Stimulated activated CD4-positive, alpha-beta T cell treated with anti-CD3 and anti-CD28 coated beads, Interleukin-4, amount 100 ng/mL, for 4 hours (primary cell): ENCODE measurements at places on chromosomes 3 and 15.

DNA sequence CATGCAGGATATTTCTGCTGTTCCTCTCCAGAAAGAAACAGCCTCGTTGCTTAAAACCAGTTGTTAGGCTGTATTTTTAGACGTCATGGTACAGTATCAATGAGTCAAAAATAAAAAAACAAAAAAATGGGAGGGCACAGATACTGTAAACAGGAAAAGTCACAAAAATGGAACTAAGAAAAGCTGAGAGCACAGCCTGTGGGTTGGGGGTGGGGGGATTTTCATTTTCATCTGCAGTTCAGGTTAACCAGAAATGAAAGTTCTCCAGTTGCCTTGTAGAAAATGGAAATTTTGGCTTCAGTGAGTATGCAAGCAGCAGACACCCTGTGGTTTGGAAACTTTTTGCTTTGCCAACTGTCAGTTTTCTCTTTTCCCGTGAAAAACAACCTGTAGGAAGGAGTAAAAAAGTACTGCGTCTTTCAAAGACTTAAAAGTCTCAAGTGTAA lies 59.0 kb downstream of the FRMD4B start:
- peak; percentile 73 for DNase-seq

DNA sequence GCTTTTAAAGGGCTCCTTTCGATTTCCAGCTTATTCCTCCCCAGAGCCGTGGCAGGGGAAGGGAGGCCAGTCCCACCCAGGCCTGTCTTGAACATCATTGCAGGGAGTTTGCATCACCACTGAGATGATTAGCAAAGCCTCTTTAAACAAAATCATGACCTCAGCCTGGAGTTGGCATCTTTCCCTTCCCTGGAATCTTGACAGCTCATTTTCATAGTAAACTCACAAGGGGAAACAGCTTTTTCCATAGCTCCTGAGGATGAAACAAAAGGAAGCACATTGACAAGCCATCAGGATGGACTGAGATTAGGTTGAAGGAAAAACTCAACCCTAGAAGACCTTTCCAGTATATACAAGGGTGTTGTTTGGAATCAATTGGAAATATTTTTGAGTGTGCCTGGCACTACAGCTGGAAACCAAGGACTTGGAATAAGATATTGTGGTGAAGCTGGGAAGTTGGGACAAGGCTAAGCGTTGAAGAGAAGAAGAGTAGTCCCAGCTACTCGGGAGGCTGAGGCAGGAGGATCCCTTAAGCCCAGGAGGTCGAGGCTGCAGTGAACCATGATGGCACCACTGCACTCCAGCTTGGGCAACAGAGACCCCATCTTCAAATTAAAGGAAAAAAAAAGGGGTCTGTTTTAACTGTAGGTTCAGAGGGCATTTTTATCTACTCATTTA lies 3.1 kb upstream of the LARP6 start:
- DNase-seq = no peak

DNA sequence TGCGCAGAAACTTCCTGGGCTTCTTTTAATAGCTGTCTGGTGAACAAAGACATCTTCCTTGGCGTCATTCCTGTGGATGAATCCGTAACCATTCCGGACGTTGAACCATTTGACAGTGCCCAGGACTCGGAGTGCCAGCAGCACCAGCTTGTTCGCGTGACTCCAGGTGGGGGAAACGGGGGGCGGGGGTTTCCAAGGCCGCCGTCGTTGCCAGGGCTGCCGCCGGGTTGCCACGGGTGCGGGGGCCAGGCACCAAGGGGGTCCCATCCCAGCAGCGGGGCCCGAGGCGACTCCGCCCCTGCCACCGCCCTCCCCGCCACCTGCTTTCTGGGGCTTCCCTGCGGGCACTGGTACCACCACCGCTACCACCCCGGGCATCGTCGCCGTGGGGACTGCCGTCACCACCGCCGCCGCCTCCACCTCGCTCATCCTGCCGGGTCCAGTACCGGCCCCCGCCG lies 22.8 kb downstream of the RGMA start:
- no peak for DNase-seq

DNA sequence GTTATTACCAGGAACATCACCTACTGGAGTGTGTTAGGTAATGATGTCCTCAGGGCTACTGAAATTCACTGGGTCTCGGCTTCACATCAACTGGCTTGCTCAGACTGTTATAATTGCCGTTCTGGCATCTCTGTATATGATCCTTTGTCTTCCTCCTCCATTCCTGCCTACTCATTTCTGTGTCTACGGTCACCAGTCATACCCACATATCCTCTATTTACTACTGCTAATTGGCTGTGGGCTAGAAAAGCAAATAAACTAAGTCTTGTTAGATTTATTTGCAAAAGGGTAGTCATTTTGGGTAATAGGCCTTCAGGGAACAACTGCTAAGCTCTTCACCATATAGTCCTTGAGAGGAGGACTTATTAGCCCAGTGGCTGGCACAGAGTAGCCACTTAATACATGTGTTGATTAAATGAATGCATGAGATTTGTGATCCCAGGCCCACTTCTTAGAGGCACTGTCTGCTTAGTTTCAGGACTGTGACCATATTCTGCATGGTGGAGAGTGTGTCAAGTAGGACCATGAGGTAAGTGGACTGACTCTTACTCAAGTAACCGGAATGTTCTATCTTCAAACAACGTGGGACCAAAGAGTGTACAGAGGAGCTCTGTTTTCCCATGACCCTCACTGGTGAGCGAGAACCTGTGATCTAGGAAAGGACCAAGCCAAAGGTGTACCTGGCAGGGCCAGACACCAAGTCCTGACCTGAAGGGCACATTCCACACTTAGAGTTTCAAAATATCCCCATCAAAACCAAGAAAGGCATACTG lies 13.2 kb downstream of the ZDHHC3 start:
- no peak for DNase-seq

- DNase-seq = no peak
These were observed 125.2 kb downstream of the OCA2 start for GRCh38 chr15:27973886-27974285.

DNA sequence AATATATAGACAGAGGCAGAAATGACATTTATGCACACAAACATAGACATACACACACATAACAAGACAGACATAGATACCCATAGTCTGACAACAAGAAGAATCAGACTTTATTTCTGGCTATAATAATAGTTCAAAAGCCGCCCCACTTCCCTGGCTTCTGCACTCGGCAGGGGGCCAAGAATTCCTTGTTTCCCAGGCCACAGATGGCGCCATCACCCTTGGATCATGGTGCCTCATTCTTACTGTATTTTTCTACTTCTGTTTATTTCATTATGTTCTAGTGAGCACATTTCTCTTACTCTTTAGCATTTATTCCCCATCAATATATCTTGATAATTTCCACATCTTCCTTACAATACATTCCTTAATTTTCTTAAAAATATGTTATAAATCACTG lies 387.5 kb downstream of the NLGN1 start:
- no peak for DNase-seq

GRCh38 chr3:120821426-120821825 lies 78.9 kb downstream of the GTF2E1 start:
- no peak for DNase-seq

- no peak for DNase-seq
These were observed at the start of gene P2RY1 for GRCh38 chr3:152834776-152835600. Gene P2RY1 (plus strand): TSS chr3:152835131. CDS start chr3:152835783, 652 bp downstream.

DNA sequence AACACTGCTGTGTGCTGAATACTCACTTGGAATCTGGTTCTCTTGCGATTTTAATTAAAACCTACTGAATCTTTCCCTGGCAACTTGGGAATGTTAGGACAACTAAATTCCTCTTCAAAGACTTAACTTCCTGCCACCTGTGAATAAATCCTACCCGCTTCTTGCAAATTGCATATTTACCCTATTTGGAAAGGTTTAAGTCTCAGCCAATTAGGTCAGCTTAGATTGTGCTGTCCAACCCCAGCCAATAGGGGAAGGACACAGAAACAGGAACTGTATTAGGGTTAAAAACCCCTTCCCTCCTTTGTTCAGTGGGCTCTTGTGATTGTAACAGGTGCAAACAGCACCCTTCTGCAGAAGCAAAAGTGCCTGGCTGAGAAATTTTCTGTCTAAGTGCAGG lies 38.6 kb upstream of the FSTL1 start:
- DNase-seq = no peak

GRCh38 chr15:67068710-67069400 lies 3.5 kb downstream of the SMAD3 start:
- DNase-seq = no peak

- no peak for DNase-seq
These were observed 130.9 kb downstream of the POLQ start for GRCh38 chr3:121414924-121415323.

DNA sequence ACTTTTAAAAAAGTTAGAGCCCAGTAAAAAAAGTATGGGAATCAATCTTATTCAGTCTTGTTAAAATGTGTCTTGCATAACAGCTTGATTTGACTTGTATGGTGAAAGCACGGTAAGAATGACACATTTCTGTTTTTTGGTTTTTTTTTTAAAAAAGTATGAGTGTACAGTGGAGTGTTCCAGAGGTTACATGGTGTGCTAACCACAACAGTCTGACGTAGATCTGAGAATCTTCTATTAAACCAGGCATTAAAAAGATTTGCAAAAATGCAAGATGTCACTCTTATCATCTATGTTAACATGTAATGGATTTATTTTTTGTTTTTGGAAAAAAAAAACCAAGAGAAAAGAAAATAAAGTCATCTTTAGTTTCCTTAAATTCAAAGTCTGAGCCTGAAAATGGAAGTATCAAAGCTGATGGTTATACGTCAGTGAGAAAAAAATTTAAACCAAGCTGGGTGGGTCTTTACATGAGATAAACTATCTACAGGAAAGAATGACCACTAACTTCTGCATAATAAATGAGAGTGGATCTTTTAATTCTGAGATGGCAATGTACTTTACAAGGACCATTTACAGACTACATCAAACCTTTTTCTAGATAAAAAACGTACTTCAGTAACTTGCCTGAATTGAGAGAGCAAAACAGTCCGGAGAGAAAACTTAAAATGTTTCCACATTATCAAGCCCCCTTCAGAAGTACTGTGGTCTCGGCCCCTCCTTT lies 1.6 kb downstream of the GABPB1 start:
- DNase-seq = no peak

DNA sequence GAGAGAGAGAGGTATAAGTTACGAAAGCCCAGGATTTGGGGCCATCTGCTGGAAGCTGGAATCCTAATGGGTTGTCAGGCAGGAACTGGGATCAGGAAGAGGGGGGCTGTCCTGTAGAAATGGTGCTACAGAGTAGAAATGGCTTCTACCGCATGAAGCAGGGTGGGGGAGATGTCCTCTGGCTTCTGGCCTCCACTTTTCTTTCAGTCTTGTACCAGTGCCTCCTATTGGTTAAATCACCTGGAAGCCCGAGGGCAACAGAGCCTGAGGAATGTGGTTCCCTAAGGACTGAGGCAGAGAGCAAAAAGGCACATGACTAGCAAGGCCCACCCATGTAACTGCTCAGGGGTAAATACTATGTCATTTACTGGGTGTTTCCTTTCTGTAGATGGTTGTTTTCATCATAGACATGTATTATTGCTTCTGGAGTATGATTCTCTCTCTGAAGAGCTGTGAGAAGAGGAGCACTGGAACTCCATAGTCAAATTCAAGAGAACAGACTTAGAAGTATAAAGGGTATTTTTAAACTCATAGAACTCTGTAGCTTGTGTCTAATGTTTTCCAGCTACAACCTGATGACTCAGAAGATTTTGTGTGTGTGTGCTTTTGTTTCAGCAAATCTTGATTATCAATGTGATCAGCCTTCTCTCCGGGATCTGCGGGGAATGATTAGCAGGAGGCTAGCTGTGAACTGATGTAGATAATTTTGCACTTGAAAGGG lies 20.2 kb upstream of the MITF start:
- DNase-seq = no peak

GRCh38 chr3:55570271-55570711 lies 83.2 kb upstream of the WNT5A start:
- DNase-seq = no peak

DNA sequence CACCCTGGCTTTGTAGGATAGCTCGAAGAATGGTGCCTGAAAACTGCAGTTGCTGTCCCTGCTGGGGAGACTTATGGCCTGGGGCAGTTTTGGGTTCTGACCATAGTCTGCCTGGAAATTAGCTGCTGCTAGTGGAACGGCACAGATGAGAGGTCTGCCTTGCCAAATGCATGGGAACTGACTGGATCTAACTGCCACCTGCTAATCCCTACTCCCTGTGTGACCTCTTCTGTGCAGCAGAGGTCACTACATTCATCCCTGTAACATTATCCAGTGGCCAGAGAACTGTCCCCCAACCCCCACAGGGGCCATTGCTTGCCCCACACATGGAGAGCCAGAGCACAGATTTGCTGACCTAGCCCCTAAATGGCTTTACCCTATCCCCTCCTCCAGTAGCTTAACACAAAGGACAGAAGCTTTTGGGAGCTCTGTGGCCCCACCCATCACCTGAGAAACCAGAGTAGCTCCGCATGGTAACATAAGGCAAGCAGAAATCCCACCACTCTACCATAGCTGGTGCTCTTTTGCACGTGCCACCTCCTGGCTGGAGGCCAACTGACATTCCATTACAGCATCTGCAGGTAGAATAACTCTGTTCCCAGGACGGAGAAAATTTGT lies 840.0 kb downstream of the EPHA3 start:
- no peak for DNase-seq

- DNase-seq = no peak
These were observed 9.7 kb downstream of the COL7A1 start for GRCh38 chr3:48585411-48585810.

GRCh38 chr3:158830391-158830790 lies 28.5 kb downstream of the MFSD1 start:
- DNase-seq = no peak

- no peak for DNase-seq
These were observed 24.7 kb upstream of the HHLA2 start for GRCh38 chr3:108271626-108272025.

DNA sequence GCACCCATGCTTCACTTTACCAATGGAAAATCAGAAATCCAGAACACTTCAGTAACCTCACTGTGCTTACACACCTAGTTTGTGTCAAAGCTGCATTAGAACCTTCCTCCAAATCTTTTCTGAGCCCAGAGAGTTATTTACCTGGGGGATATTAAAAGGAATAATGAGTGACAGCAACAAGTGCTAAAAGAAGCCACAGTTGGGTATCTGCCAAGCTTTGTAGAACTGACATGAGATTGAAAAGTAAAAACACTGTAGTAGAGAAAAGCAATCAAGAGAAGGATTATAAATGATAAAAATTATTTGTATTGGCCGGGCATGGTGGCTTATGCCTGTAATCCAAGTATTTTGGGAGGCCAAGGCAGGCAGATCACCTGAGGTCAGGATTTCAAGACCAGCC lies 8.8 kb upstream of the TBC1D23 start:
- DNase-seq = no peak

GRCh38 chr15:34883633-34884032 lies 85.9 kb downstream of the AQR start:
- DNase-seq = no peak

- no peak for DNase-seq
These were observed 21.9 kb upstream of the CACNA2D2 start for GRCh38 chr3:50525191-50525910.

- no peak for DNase-seq
These were observed 95.0 kb upstream of the CGNL1 start for GRCh38 chr15:57281321-57281720.
